ENCODE measurements at places on chromosomes 13 and 19.

GRCh38 chr19:29445246-29445645 lies 80.5 kb upstream of the VSTM2B start:
- DNase-seq: no peak

DNA sequence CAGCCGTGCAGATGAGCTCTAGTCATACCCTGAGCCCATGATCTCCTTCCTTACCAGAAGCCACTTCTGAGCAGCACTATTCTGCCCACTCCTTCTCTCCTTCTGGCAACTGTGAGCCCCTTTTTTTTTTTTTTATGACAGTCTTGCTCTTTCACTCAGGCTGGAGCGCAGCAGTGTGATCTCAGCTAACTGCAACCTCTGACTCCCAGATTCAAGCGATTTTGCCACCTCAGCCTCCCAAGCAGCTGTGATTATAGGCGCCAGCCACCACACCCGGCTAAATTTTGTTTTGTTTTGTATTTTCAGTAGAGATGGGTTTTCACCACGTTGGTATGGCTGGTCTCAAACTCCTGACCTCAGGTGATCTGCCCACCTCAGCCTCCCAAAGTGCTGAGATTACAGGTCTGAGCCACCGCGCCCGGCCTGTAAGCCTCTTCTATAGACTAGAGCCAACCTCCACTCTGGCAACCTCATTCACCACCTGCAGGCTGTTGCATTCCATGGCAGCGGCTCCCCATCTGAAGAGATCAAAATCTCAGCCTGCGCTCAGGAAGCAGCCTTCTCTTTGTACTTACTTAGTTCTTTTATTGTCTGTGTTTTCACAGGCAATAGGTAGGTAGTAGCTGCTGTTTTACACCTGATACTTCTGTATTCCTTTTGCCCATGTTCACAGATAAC lies 34.8 kb upstream of the NDFIP2 start:
- DNase-seq: no peak

GRCh38 chr19:35607661-35608060 lies 4.9 kb upstream of the HAUS5 start:
- no peak for DNase-seq

DNA sequence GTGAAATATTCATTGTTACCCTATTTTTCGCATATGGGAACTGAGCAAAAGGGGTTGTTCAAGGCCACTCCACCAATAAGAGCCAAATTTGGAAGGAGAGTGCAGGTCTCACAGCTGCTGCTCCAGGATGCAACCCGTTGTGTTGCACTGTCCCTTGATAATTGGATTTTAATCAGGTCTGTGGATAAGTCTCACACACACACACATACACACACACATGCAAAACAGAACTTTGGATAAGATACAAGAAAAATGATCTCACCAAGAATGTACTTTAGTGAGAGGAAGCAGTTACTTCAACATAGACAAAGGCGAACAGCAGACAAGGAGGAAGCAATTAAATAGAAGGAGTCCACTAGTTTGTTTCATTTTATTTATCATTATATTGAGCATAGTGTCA lies 127.3 kb upstream of the EDNRB start:
- no peak for DNase-seq

DNA sequence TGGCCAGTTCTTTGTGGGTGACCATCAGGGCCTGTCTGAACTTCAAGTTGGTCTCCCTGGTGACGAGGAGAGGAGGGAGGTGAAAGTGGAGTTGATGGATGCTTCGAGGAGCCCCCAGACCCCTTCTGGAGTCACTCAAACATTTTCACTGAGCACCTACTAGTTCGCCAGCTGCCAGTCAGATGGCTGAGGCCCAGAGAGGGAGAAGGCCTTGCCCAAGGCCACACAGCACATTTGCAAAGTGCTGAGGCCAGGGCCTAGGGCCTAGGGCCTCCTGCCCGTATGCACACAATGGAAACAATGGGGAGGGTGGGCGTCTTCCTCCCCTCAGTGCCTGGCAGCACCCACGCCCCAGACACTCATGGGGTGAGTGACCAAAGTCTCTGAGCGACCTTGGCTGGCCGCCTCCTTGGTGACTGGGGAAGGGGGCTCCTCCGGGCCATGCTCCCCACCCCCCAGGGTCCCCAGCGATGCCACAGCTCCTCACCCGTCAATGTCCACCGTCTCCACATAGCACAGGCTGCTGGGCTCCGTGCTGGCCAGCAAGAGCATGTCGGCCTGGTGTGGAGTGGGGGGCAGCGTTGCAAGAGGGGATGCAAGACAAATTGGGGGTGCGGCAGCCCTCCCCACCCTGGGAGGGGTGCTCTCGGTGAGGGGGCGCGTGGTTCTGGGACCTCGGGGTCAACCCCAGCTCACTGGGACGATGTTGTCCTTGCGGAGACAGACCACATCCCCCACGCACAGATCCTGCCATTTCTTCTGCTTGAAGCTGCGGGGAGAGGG lies 6.5 kb downstream of the ATP8B3 start:
- no peak for DNase-seq

- DNase-seq: no peak
Observed at GRCh38 chr19:4327252-4327876, 11.3 kb downstream of the STAP2 start.

GRCh38 chr19:35247526-35248309 lies 1.1 kb upstream of the LSR start:
- DNase-seq: no peak

- no peak for DNase-seq
Observed at GRCh38 chr13:43005460-43006236, 13.6 kb upstream of the EPSTI1 start.

- DNase-seq: peak; percentile 44
Observed at GRCh38 chr13:102707467-102707866, 12.6 kb upstream of the METTL21C start.

GRCh38 chr19:10133596-10133995 lies 13.9 kb upstream of the EIF3G start:
- no peak for DNase-seq

DNA sequence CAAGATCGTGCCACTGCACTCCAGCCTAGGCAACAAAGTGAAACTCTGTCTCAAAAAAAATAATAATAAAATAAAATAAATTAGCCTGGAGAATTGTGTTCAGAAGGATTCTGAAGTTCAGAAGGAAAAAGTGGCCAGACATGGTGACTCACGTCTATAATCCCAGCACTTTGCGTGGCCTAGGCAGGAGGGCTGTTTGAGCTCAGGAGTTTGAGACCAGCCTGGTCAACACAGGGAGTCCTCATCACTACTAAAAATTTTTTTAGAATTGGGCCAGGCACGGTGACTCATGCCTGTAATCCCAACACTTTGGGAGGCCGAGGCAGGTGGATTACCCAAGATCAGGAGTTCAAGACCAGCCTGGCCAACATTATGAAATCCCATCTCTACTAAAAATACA lies 6.0 kb downstream of the RDH8 start:
- no peak for DNase-seq

DNA sequence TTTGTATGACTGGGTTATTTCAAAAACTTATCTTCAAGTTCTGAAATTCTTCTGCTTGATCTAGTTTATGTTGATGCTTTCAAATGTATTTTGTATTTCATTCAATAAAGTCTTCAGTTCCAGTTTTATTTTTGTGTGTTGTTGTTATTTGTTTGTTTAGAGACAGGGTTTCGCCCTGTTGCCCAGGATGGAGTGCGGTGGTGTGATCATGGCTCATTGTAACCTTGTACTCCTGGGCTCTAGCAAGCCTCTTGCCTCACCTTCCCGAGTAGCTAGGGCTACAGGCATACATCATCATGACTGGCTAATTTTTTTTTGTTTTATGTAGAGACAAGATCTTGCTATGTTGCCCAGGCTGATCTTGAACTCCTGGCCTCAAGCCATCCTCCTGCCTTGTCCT lies 40.3 kb upstream of the ARHGEF7 start:
- DNase-seq: no peak

GRCh38 chr13:30413842-30414241 lies 8.5 kb upstream of the UBE2L5 start:
- DNase-seq: no peak

DNA sequence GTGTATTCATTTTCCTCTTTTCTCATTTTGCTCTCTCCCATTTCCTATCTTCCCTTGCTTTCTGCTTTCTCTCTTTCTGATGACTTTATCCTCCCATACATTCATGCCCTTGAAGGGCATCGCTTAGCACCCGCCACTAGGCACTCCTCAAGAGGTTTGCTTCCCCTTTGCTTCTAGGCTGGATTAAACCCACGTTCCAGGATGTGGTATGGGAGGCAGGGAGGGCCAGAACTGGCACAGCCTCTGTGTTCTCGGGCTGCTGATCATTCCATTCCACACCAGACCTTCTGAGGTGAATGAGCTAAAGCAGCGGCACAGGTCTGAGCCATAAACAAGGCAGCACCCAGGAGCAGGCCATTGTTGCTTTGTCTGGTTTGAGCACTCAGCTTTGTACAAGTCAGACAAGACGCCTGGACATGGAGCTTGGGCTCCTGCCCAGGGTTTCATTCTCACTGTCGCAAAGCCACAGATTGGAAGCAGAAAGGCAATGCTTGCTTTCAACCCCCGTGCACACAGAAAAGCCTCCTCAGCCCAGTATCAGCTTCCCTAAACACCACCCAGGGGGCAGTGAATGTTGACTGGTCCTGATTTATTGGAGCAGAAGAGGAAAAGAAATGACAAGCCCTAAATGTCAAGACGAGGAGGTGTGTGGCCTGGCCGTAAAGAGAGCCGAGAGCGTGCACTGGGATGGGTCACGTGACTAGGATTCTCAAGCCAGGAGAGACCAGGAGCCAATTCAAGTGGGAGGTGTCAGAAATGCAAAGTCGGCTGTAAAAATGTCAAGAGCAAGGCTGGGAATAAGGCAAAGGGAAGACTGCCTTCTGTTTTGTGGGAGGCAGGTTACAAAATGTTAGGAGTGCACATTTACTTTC lies 218.0 kb upstream of the SERP2 start:
- no peak for DNase-seq

- no peak for DNase-seq
Observed at GRCh38 chr19:791007-791566, 6.2 kb upstream of the PTBP1 start.

DNA sequence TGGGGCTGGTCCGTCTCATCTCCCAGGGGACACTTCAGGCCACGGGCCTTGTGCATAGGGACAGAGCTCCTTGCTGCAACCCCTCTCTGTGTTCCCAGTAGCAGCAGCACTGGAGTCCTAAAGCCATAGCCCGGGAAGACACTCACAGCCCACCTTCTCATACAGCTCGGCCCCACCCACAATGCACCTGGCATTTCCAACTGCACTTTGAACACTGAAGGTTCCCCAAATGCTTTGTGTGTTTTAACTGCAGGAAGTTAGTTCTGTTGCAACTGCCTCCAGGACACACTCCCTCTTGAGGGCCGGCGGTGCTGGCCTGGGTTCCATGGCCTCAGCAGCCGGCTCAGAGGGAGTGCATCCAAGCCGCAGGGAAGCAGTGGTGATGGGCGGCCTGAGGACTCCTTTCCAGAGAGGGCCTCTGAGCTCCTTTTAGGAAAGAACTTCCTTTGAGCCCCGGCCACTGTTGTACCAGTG lies 22.7 kb upstream of the TMEM255B start:
- DNase-seq: no peak

DNA sequence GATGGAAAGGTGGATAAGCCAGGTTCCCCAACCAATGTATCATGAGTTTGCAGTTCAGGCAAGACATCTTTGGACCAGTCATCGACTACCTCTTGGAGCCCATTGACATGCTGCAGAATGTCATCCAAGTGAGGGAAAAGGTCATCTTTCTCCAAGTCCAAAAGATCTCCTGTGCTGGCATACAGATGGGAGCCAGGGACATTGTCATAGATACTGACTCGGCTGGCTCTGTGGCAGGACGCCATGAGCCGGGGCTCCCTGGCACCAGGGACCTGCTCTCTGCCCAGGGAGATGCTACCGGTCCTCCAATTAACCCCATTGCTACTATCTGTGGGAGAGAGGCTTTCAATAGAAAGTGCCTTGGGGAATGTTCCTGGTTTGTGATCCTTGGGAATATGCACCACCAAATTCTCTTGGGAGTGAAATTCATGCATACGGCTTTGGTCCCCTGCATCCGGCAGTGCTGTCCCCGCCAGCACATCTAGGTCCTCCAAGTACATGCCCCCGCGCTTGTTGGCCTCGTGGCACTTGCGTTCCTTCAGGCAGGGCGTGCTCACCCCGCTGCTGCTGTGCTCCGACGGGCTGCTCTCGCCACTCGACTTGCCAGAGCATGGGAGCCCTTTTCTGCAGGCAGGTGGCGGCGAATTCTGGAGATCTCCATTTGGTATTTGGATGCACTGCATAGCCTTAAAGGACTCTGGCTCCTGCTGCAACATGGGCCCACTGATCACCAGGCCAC lies 113.0 kb downstream of the KL start:
- no peak for DNase-seq

DNA sequence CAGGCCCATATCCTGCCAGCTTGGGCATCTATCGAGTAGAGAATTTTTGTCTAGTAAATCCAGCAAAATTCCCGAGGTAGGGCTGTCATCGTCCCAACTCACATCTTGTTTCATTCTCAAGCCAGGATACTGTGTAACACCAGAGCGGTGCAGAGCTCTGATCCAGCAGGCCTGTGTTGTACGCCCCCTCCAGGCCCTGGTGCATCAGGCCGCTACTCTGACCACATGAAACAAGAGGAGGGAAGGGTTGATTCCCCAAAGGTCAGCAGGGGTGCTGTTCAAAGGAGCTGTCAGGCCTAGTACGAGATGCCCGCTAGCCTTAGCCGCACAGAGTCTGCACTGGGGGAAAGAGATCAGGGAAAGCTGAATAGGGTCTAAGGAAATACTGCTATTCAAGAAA lies 276.0 kb downstream of the SLC7A1 start:
- DNase-seq: no peak

GRCh38 chr13:73993661-73994060 lies 140.5 kb downstream of the KLF12 start:
- no peak for DNase-seq

DNA sequence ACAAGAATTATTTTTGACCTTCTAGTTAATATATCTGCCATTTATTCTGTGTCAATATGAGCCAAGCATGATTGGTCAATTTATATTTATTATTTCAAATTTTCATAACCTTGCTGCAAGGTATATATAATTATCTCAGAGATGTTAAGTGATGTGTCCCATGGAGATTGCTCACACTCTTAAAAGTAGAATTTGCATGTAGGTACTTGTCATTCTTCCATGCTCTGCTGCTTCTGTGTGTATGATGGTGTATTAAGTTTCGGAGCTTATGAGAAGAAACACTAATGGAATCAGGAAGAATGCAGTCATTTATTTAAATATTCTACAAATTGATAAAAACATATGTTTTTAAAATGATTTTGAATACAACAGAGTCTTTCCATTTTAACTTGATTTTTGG lies 586.8 kb upstream of the MIR17HG start:
- DNase-seq: no peak

- no peak for DNase-seq
Observed at GRCh38 chr13:58908019-58908679, 1255.6 kb downstream of the DIAPH3 start.

DNA sequence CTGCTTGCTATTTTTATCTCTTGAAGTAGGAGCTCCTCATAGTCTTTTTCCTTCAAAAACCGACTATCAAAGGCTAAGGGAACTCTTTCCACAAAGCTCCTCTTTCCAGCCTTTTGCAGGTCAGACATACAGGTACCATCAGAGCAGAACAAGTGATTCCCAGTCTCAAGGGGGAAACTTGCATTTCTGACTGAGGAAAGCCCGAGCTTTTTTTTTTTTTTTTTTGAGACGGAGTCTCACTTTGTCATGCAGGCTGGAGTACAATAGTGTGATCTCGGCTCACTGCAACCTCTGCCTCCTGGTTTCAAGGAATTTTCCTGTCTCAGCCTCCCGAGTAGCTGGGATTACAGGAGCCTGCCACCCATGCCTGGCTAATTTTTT lies 32.0 kb downstream of the RUBCNL start:
- no peak for DNase-seq

- peak; percentile 16 for DNase-seq
Observed at GRCh38 chr19:29942404-29943261, 594 bp downstream of the URI1 start.

GRCh38 chr13:33194820-33195692 lies 90.5 kb downstream of the STARD13 start:
- DNase-seq: no peak

- DNase-seq: no peak
Observed at GRCh38 chr13:53490752-53491151, 462.1 kb downstream of the OLFM4 start.
